Stimulated activated CD8-positive, alpha-beta memory T cell treated with anti-CD3 and anti-CD28 coated beads, Interleukin-4, amount 100 ng/mL, for 4 hours (primary cell): ENCODE measurements at places on chromosomes 7 and 10.

DNA sequence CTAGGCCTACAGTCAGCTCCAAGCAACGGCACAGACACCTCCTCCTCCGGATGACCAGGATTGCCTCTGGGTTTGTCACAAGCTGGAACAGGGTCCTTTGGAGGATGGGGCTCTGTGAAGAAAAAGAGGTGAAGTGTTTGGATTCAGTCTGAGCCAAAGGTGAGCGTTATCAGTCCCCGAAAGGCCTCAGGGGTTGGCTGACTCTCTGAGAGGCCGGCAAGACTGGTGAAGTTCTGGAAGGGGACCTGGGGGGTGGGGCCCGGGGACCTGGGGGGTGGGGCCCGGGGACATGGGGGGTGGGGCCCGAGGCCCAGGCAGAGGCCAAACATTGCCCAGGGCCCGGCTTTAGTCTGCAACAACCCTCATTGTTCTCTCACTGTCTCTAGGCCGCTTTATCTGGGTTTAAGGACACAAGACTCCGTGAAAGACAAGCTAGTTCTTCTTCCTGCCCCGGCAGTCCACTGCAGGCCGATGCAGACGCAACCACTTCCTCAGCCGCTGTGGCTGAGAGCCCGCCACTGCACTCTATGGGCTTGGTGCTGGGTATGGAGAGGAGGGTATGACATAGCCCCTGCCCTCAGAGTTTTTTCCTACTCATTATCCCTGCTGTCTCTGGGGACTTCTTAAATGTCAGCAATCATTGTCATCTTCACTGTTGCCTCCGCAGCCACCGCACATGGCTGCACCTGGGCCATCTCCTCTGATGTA lies 27.4 kb upstream of the PSAP start:
- DNase-seq = no peak

GRCh38 chr10:119495545-119495944 lies 47.0 kb downstream of the RGS10 start:
- no peak for DNase-seq

GRCh38 chr10:34024282-34024681 lies 689.8 kb upstream of the NRP1 start:
- DNase-seq = no peak

DNA sequence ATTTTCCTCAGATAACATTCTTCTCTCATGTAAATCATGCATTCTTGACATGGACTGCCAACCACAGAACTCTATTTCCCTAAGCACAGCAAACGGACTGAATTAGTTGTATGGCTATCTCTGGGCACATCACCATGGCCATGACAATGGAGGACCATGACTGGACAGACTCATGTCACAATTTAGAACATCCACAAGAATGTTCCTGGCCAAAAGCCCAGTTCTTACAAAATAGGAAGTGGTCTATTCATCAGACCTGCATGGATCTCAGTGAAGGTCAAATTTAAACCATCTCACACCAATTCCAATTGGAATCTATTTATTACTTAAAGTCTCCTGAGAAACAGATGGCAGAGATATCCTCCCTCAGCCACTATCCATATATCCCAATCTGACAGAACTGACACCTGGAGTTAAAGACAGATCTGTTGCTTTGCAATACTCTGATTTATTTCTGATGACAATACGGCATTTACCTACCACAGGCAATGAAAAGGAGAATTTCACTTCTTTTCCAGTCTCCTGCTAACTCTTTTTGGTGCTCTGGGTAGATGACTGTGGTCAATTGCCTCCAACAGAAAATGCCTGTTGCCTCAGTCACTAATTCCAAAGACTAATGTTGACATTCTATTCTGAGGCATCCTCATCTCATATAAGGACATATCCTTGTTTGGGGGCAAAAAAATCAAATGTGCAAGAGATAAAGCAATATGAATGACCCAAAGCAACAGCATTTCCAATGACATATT lies 254.8 kb downstream of the HTR7 start:
- no peak for DNase-seq

- DNase-seq = no peak
These were observed 18.5 kb upstream of the MGMT start for GRCh38 chr10:129448539-129448938.
